Caco-2 (cell line): ENCODE measurements at places on chromosomes 7 and 10.

- H3K27me3 ChIP-seq = no peaks in the 10 kb centered on the region
- H3K4me3 ChIP-seq = no peak overlapping the region
- H3K36me3 ChIP-seq = no peaks in the 10 kb centered on the region
- no peaks in the 10 kb centered on the region for H3K4me1 ChIP-seq
These were observed 176.2 kb downstream of the PTPRN2 start for GRCh38 chr7:158411232-158411950.

GRCh38 chr10:15439341-15439842 lies 68.3 kb upstream of the FAM171A1 start:
- H3K36me3 ChIP-seq = no peaks in the 10 kb centered on the region
- DNase-seq = peak; percentile 39
- peaks cover 7% of the 10 kb centered on the region for H3K4me1 ChIP-seq

GRCh38 chr7:2009541-2010001 lies 223.2 kb downstream of the MAD1L1 start:
- H3K36me3 ChIP-seq = no peaks in the 10 kb centered on the region; the same call in 1 of the 2 replicates
- DNase-seq = no peak
- no peak overlapping the region for H3K27ac ChIP-seq
- H3K27me3 ChIP-seq = no peaks in the 10 kb centered on the region
- H3K4me1 ChIP-seq = no peaks in the 10 kb centered on the region

GRCh38 chr10:97365761-97366351 lies 31.3 kb upstream of the FRAT2 start:
- no peak for DNase-seq
- H3K27ac ChIP-seq = no peak overlapping the region
- peaks cover 2% of the 10 kb centered on the region; the same call in 1 of the 2 replicates for H3K36me3 ChIP-seq
- H3K4me1 ChIP-seq = no peaks in the 10 kb centered on the region

DNA sequence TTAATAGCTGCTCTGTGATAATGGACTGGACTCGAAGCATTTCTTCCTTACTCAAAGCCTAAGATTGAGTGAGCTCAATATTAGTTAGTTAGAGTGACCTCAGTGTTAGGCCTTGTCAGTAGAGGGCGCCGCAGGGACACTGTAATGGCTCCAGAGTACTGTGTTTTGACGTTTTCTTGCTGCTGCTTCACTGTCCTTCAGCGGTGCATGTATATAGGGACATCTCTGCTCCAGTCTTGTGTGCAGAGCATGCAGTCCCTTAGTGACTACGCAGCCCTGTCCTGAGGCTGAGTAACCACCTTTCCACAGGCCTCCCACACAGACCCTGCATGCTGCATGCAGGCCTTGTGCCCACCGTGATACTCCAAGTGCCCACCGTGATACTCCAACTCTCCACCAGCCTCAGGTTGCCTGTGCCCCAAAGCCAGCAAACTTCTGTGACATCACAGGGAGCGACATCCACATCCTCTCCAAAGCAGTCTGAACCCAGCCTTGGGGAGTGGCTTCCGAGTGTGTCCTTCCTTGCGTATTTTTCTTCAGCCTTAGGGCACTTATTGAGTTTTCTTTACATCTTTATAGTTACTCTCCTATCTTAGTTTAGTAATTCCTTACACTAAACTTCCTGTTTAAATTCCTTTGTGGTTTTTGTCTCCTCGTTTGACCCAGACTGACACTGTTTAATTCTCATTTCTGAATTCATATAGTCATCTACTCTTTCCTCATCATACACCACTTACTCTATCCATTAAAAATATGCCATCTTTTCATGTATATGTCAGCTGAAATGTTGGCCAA lies 118.2 kb downstream of the JAZF1 start:
- DNase-seq = peak; percentile 69
- no peaks in the 10 kb centered on the region for H3K4me1 ChIP-seq
- no peak overlapping the region for H3K4me3 ChIP-seq
- no peaks in the 10 kb centered on the region for H3K27me3 ChIP-seq

DNA sequence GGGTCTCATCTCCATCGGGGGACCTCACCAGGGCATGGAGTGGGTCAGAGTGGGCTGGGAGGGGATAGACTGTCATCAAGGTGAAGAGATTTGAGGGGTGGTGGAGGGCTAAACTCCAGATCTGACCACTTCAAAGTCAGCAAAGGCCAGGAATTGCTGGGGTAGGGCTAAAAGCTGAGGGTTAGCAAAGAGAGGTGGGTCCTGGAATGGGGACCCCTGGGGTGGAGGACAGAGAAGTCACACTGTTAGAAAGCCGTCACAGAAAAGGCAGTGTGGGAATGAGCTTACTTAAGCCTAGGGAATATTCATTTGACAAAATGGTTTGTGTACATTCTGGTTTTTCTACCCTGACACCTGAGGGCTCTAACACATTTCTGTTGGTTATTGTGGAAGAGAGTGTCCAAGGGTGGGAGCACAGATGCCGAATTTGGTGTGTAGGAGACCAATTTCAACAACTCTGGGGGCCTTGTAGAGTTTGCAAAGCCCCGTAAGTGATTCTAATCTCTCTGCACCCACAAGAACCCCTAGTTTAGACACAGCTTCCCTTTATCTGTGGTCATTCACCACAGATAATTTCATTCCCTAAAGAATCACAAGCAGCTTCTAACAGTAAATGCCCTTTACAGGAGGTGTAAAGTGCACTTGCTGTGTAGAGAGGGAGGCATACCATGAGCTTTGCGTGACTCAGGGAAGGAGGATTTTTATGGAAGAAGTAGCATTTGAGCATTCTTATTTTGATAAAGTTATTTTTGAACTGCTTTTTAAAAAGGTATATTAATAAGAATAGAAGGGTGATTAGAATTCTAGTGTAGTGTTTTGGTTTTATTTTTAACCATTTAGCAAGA lies 6.4 kb downstream of the FBH1 start:
- H3K4me3 ChIP-seq = no peak overlapping the region
- H3K36me3 ChIP-seq = peaks cover 2% of the 10 kb centered on the region; the same call in 1 of the 2 replicates
- no peaks in the 10 kb centered on the region for H3K4me1 ChIP-seq
- DNase-seq = no peak
- H3K27me3 ChIP-seq = no peaks in the 10 kb centered on the region
- no peak overlapping the region for H3K27ac ChIP-seq

DNA sequence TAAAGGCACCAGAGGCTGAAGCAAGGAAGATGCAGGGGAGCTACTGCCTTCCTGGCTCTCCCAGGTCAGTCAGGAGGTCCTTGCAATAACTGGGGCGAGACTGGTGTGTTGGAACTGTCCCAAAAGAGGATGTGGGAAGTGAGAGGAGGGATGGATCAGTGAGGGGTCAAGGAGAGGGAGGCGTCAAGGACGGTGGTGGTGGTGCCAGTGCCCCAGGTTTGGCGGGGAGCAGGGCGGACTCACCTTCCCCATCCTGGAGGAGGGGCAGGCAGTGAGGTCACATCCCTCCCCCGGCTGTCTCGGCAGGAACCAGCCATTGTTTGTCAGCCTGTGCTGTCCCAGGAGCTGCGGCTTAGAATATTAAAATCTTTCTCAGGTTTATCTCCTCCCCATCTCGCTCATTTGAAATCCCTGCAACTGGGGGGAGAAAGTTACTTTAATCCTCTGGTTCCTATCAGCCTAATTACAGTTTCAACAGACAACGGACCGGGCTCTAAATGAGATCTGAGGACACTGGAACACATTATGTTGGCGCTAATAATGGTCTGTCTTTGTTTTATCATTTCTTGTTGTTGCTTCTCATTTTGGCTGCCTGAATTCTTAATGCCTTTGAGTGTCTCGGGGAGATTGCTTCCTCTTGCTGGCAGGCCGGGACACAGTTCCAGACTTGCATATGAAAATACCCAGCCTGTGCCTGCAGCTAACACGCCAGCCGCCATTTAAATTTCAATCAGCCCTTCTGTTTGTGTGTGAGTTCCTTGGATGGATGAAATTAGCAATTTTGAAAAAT lies 387.5 kb downstream of the RPS24 start:
- H3K4me3 ChIP-seq = no peak overlapping the region
- no peaks in the 10 kb centered on the region for H3K27me3 ChIP-seq
- H3K27ac ChIP-seq = no peak overlapping the region
- H3K4me1 ChIP-seq = peaks cover 4% of the 10 kb centered on the region
- no peaks in the 10 kb centered on the region for H3K36me3 ChIP-seq
